Stomach (tissue), 19 donors: ENCODE measurements at places on chromosomes 16 and 17. TPM values are rescaled to one million over a fixed set of nuclear protein-coding genes. Genes with fewer than 3 reads are reported as not detected.
A peak's percentile ranks its signal among the peaks of the same experiment; 100 is the strongest.

DNA sequence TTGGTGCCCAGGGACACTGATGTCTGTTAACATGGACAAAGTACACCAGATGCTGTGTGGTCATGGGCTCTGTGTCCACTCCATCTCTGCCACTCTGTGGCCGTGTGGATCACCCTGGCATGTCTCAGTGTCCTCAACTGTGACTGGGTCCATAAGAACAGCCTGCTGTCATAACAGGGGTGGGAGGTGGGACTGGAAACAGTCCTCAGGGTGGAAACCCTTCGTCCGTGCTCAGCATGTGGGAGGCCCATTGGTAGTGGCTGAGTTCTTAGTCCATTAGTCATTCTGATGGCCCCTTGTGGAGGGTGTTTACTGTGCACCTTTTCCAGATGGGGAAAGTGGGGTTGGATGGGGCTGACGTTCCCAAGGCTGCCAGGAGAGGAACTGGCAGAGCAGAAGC lies 12.8 kb downstream of the FLYWCH2 start:
- DNase-seq: no peak

DNA sequence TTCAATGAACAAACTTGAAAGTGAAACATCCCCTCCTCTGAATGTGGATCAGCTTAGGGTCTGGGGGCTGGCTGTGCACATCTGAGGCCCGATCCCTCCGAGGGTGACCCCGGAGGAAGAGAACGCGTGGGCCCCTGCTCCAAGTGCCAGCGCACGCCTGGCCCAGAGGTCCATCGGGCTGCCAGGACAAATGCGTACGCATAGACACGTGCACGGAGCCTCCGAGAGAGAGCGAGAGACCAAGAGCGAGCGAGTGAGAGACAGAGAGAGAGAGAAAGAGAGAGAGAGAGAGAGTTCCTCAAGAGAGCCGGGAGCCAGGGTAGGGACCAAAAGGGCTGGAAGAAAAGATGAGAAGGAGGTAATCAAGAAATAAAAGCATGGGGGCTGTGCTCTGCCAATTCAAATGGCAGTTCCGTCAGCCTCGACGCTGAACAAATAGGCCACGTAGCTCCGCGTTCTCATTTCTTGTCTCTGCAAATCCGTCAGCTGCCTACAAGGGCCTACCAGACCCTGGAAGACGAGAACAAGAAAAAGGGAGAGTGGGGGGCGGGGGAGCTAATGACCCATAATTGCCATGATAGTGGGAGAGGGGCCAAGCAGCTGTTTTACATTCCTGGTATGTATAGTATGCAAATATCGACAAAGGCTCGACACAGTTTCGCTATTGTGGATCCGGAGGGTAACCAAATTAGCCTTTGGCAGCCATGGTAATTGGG lies 435.3 kb upstream of the ZFHX3 start:
- peak; percentile 55 for DNase-seq

- DNase-seq: no peak
These were observed 111.9 kb upstream of the CORO6 start for GRCh38 chr17:29734640-29735039.

DNA sequence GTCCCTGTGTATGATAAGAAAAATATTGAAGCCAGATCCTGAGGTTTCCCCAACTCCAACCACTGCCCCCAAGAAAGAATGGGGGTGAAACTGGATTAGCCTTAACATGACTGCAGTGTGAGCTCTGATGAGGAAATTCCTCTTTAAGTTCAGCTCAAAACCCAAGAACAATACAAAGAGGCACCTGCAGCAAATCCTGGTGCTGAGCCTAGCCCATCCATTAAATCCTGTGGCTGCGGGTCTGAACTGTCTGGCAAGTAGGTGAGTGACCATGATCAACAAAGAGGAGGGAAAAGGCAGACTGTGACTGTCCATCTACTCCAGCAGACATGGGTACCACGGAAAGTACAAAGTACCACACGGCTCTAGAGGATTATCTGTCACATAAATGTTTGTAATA lies 64.2 kb downstream of the CREBBP start:
- DNase-seq: no peak

GRCh38 chr16:21218153-21218552 lies 6.8 kb upstream of the ZP2 start:
- DNase-seq: no peak

- peak; percentile 72 for DNase-seq
These were observed 3.4 kb upstream of the NTN3 start for GRCh38 chr16:2467528-2468232.

- peak; percentile 63 for DNase-seq
These were observed at the start of gene UBTF for GRCh38 chr17:44219616-44220212. Gene UBTF, minus strand, starts transcription at chr17:44219675. Its CDS starts 1,446 bp downstream, at chr17:44218229.

- DNase-seq: no peak
These were observed 20.0 kb downstream of the HS3ST3B1 start for GRCh38 chr17:14320734-14321475.

- no peak for DNase-seq
These were observed 314.3 kb downstream of the MAP2K6 start for GRCh38 chr17:69728816-69729215.

- no peak for DNase-seq
These were observed 39.3 kb upstream of the TEKT1 start for GRCh38 chr17:6870841-6871240.

DNA sequence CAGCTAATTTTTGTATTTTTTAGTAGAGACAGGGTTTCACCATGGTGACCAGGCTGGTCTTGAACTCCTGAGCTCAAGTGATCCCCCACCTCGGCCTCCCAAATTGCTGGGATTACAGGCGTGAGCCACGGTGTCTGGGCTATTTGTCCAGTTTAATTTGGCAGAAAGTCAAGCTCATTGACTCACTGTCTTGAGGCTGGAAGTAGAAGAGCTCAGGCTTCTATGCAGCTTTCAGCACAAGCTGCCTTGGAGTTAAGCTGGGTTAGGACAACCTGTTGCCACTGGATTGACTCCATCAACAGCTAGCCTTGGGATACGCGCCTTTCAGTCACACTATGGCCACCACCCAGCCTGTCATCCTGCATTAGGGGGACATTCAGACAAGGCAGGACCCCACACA lies 76.2 kb upstream of the DNAH17 start:
- DNase-seq: no peak

DNA sequence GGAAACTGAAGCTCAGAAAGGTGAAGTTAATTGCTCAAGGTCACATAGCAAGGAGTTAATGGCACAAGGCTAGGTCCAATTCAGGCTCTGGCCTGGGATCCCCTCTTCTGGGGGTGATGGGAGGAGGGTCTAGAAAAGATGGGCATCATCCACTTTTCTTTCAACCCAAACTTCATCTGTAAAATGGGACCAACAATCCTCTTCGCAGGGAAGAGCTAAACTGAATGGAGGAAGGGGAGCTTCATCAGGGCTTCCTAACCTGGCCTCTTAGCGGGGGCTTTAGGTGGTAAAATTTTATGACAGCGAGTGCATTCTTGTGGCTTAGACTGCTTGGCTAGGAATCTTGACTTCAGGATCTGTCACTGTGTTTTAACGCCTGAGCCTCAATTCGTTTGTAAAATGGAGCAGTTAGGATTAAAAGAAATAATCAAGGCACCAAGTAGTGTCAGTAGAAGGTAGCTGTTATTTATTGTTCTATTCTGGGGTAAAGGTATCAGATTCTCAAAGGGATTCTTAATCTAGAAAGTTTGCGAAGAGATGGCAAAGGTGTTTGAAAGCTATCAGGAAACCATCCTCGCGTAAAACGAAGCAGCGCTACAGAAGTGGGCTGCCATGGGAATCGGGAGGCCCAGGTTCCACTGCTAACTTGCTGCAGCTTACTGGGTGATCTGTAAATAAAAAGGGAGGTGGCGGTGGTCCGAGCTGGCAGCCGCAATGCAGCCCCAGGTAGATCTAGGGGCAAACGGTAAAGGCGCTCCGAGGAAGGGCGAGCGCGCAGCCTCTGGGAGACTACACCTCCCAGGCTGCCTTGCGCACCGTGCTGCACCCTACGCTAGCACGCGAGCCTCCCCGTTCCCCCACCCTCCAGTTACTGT lies 1.5 kb upstream of the SRCAP start:
- peak; percentile 18 for DNase-seq

GRCh38 chr17:44629314-44629713 lies 27.0 kb upstream of the MEIOC start:
- DNase-seq: no peak

GRCh38 chr16:57462978-57463362 lies 491 bp downstream of the POLR2C start:
- no peak for DNase-seq

GRCh38 chr17:49218941-49219913 lies 8.7 kb downstream of the ABI3 start:
- no peak for DNase-seq

DNA sequence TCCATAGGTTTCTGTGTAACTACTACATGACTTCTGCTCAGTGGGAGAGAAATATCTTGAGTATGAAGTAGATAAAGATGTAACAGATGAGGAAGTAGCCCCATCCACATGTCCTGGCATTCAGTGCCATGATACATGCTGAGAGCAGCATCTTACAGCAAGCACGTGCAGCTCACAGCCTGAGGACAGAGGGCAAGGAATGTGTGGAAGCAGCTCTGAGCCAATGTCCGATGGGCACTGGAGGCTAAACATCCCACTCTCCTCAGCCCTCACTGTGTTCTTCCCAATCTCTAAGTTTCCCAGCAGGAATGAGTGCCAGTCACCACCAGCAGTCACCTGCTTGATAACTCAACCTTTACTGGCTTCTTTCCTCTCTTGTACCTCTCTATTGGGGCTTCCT lies 40.4 kb downstream of the CFDP1 start:
- DNase-seq: no peak

EARS2 gene
- total RNA-seq: 40.0 TPM

TBC1D3K gene
- not detected for total RNA-seq

KLHL10 gene
- 1.1 TPM for total RNA-seq

PLEKHH3 gene
- total RNA-seq: 62.9 TPM

ZFP1 gene
- not detected for total RNA-seq

KRT15 gene
- 2.3 TPM for total RNA-seq

PNPO gene
- 44.2 TPM for total RNA-seq
